Lung (tissue), 17 donors: ENCODE measurements at places on chromosomes 7 and 10.

DNA sequence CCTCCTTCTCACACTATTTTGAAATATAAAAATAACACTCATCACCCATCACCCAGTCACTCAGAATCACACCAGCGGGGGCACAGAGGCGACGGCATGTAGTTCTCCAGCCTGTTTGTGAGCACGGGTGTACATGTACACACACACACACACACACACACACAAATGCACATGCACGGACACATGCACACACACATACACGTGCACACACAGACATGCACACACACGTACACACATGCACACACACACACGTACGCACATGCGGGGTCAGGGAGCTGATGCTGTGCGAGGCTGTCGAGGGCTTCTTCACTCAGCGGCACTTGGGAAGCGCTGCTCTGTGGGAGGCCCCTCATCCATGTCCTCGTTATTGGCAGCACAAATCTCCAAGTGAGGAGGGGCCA, 178.8 kb downstream of the ELFN1 start:
- peak; percentile 53 for DNase-seq

GRCh38 chr10:28082885-28083284, 84.0 kb upstream of the ODAD2 start:
- no peak for DNase-seq

DNA sequence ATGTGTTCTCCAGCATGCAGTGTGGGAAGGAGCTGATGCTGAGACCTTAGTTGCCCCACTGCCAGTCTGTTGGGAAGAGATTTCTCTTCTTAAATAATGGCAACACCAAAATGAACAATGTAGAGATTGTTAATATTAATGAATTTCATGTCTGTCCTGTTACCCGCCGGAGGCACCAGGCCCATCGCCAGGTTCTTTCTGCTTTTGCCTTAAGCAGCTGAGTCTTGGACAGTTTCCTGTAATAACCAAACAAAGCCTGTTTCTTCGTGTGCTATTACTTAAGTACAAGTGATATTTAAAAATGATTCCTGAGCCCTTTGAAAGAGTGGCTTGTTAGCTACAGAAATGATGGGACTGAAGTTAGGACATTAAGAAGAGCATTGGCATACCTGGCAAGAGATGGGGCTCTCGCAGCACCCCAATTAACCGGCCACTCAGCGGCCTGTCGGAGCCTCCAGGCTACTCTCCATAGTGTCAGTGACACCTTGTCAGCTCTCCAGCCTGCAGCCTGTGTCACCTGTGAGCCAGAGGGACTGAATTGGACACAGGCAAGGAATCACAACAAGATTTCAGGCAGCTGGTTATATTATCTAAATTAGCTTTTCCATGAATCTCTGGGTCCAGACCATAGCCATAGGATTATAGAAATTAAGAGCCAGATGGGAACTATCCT, 142.0 kb downstream of the CELF2 start:
- DNase-seq, result no peak

DNA sequence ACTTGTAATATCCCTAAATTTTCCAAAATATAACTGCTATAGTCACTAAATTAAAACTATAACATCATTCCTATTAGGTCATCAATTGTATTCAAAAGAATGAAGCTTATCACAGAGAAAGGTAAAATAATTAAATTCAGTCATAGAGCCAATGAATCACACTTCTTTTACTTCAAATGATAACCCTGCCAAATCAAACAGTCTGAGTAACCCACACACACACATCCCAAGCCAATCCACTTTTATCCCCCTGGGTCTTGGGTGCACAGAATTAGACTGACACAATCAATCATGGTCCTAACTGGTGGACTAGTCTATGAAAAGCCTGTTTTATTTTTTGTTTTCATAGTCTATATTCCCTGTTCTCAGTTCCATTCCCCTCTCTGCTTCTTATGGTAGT, 25.6 kb downstream of the CTNNA3 start:
- DNase-seq, result no peak

GRCh38 chr7:23600236-23600635, 3.1 kb downstream of the CCDC126 start:
- no peak for DNase-seq

DNA sequence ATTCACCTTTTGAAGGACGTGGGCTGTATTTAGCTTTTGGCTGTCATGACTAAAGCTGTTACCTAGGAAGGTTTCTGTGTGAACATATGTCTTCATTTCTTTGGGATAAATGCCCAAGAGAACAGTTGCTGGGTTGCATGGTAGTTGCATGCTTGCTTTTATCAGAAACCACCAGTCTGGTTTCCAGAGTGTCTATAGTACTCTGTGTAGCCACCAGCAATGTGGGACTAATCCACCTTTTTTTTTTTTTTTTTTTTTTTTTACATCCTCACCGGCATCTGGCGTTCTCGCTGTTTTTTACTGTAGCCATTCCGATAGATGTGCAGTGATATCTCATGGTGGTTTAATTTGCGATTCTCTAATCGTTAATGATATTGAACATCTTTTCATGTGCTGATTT, 297.8 kb downstream of the SDK1 start:
- no peak for DNase-seq

DNA sequence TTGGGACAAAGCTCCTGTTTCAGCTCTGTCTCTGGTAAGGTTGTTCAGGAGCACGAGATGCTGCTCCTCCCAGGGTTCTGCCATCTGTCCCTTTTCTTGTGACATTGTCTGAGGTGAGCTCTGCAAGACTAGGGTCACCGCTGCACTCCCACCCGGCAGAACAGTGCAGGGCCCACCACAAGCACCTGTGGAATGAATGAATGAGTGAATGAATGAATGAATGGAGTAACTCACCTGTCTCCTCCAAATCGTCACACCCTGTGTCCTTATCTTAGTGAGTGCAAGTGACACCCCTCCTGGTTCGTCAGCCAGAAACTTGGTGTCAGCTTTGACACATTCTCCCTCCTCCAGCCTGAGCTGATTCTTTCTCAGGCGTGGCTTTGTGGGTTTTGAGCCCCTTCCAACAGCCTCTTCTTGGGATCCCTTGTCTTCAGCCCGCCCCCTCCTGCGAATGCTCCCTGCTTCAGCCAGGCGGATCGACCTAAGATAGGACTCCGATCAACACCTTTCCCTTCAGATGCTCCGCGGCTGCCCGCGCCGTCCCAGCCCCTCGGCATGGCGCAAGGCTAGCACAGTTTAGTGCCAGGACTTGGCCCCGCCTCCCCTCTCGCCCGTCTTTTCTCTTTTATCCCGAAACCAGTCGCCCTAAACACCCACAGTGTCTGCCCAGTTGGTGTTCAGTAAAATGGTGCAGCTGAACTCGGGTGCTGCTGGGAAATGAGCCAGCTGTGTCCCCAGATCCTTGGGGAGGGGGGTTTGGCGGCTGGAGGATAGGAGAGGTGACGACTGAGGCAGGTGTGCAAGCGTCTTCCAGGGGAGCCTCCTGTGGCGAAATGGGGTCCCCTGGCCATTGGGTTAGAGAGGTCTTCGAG, 89.3 kb downstream of the BEND7 start:
- no peak for DNase-seq

GRCh38 chr10:91335147-91335546, 75.0 kb upstream of the HECTD2 start:
- DNase-seq, result no peak

DNA sequence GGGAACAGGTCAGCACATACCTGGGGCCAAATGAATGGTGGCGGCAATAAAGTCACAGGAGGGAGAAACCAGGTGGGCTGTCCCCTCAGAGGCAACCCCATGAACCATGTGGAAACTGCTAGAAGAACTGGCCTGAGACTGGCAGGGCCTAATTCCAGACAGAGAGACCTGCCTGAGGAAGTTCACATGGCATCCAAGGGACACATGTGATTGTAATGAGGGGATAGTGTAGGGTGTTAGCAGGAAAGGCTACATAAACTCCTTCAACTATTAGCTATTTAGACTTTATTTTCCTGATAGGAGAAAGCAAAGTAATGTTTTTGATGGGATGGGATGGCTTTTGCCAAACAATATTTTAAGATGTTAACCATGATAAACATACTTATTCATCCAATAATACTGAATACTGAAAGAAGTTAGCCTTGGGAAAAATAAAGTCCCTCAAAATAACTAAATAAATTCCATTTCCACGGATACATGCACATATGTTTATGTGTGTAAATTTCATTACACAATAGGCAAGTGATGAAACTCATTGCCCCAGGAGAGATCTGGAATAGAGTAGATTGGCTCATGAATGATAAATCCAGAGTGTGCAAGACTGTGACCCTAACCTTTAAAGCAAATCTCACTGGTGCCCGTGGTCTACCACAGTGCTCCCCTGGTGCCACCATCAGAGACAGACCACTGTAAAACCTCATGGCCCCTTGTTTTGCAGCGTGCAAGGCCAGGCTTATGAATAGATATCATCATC, 137.0 kb downstream of the NRF1 start:
- no peak for DNase-seq

DNA sequence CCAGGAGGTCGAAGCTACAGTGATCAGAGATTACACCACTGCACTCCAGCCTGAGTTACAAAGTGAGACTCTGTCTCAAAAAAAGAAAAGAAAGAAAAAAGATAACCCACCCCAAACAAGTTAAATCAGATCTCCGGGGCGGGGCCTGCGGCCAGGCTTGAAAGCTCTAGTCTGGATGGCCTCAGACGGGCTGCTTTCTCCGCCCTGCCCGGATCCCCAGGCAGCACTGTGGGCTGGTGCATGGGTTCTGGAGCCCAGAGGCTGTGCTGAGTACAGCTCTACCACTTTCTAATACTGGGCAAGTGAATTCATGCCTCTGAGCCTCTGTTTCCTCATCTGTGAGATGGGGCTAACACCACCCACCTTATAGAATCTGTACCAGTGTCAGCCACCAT, 83.7 kb downstream of the ZMIZ1 start:
- DNase-seq, result no peak

DNA sequence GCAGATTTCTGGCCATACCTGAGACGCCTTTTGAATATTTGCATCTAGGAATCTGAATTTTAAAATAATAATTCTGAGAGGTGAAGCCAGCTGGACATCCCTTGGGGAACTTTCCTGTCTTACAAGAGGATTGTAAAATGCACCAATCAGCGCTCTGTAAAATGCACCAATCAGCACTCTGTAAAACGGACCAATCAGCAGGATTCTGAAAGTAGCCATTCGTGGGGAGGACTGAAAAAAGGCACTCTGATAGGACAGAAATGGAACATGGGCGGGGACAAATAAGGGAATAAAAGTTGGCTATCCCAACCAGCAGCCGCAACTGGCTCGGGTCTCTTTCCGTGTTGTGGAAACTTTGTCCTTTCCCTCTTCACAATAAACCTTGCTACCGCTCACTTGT, 9.9 kb downstream of the PPIF start:
- DNase-seq, result no peak

DNA sequence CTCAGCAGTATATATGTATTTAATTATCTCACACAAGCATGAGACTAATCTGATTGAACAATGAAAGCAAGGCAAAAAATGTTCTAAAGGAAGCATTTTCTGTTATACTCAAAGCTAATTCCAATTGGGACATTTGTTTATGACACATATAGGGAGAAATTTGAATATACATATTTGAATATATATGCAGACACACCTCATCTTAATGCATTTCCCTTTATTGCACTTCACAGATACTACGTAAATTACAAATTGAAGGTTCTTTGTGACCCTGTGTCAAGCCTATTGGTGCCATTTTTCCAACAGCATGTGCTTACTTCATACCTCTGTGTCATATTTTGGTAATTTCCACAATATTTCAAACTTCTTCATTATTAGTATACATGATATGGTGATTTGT, 132.1 kb upstream of the STEAP1 start:
- DNase-seq, result no peak

DNA sequence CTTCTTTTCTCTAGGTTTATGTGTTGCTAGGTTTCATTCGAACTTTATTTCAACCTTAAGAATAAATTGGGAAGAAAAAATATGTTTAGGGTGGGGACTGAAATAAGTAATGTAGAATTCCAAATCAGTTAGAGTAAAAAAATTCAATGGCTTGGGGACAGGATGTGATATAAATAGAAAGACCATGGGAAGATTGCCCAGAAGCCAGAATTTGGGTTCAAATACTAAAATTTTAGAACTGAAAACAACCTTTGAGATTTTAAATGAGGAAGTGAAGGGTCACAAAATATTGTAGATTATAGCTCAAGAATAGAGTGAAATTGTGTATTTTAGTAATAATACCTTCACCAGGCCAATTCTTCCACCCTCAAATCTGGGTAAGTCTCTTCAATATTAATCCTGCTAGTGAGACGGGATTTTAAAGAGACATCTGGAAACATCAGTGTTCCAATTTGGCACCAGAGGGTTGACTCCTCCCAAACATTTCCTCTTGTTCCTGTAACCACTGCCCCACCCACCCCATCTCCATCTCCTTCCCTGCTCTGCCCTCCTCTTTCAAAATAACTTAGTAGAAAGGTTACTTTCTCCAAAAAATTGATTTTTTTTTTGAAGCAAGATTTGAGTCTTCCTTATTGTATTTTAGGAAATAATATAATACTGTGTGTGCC, 51.3 kb upstream of the FAM3C start:
- DNase-seq, result peak; percentile 6

- no peak for DNase-seq
Measured at GRCh38 chr7:31133497-31133896, 81.4 kb downstream of the ADCYAP1R1 start.

- DNase-seq, result no peak
Measured at GRCh38 chr10:103466734-103467133, 8.0 kb upstream of the CALHM1 start.

GRCh38 chr7:122674502-122674901, 24.4 kb downstream of the RNF133 start:
- DNase-seq, result peak; percentile 58

GRCh38 chr7:115516341-115516740, 514.2 kb downstream of the TFEC start:
- no peak for DNase-seq

- no peak for DNase-seq
Measured at GRCh38 chr10:18293536-18294510, 153.6 kb downstream of the CACNB2 start.

- DNase-seq, result no peak
Measured at GRCh38 chr10:99895867-99896266, 113.4 kb downstream of the ABCC2 start.

GRCh38 chr7:131222171-131222570, 105.5 kb upstream of the MKLN1 start:
- no peak for DNase-seq

- no peak for DNase-seq
Measured at GRCh38 chr7:95180-95862, 97.0 kb upstream of the FAM20C start.

- no peak for DNase-seq
Measured at GRCh38 chr7:110309941-110310340, 781.0 kb upstream of the LRRN3 start.

DNA sequence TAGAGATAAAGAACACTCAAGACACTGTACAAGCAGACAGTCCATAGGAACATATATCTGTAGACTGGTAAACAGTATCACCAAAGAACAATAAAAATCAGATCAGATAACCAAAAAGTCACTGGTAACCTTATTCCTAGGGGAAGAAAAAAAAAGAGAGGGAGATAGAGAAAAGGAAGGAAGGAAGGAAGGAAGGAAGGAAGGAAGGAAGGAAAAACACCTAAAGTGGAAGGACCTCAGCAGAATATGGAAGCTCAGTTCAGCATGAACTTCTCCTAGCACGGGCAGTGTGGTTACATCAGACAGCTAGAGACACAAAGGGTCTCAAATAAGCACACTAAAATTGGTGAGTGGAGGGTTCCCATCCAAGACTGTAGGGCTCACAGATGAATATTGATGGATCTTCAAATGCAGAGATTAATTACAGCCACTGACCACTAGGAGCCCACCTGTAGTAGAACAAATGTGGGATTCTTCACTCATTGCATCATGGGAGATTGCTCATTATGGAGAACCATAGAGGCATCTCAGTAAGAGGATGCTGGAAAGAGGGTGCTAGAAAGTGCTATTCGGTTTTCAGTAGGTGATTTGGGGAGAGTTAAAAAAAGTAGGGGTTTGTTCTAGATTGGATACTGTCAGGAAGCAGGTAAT, 293.4 kb upstream of the C7orf33 start:
- DNase-seq, result no peak

GRCh38 chr10:8444630-8445029, 390.1 kb downstream of the GATA3 start:
- DNase-seq, result no peak
